Activated CD4-positive, alpha-beta T cell treated with anti-CD3 and anti-CD28 coated beads, Interleukin-2, Interleukin-4, amounts not matched to agents 100 ng/mL and 50 ng/mL, durations not matched to agents 16 hours and 8 hours (primary cell): ENCODE measurements at places on chromosomes 1 and 21.

DNA sequence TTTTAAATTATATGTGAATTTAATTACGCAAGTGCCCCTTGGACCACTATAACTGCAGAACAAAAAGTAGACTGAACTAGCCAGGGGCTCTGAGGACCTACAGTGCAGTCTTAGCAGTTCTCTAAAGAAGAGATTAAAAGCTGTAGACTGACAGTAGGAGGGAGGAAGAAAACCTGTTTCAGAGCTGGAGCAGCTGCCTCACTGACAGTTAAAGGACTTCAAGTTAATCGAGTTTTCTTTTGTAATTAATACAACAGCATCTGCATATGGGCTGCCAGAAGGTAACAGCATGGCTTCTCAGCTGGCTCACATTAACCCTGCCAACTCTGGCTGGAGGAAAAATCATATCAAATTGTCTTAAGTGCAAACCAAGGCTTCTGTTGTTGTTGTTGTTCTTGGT, 19.9 kb downstream of the DSTYK start:
- no peak for DNase-seq

DNA sequence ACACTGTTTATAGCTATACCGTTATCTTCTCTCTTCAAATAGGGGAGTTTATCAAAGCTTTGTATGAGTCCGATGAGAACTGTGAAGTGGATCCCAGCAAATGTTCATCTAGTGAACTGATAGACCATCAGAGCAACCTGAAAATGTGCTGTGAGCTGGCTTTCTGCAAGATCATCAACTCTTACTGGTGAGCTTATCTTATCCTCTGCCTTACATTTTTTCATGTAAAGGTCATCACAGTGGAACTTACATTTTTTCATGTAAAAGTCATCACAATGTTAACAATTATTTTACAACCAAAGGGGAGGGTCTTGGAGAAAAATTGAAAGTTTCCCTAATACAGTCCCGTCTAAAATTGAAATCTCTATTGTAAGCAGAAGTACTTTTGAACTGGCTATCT, 45.2 kb downstream of the CLEC20A start:
- no peak for DNase-seq

- DNase-seq = peak; percentile 17
Observed at GRCh38 chr1:201051399-201051798, 27.9 kb upstream of the KIF21B start.

- no peak for DNase-seq
Observed at GRCh38 chr1:90761781-90762589, 44.9 kb upstream of the BARHL2 start.
